Breast epithelium (tissue), 4 donors: ENCODE measurements at places on chromosomes 4 and X. TPM values are rescaled to one million over a fixed set of nuclear protein-coding genes. Genes with fewer than 3 reads are reported as not detected.
A peak's percentile ranks its signal among the peaks of the same experiment; 100 is the strongest.

NPNT gene
- 1.4 TPM for total RNA-seq

- H3K27me3 ChIP-seq = no peaks in the 10 kb centered on the region
- H3K4me1 ChIP-seq = no peaks in the 10 kb centered on the region
- no peak for DNase-seq
- no peak overlapping the region for H3K4me3 ChIP-seq
- H3K27ac ChIP-seq = no peak overlapping the region
- no peaks in the 10 kb centered on the region for H3K36me3 ChIP-seq
These were observed 214.1 kb downstream of the THOC2 start for GRCh38 chrX:123518791-123519190.

DNA sequence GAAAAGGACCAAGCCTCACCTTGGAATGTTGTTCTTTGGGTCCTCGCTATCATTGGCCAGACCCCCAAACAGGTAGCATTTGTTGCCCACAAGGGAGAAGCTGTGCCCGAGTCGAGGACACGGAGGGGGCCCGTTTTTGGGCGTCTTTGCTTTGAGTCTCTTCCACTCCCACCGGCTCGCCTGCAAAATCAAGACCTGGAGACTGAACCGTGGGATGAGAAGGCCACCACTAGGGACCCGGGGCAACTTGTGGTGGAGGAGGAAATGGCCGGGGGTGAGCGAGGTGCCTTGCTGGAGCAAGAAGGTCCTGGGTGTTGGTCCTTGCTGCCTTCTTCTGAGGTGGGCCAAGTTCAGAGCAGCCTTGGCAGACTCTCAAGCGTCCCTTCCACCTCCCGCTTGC is 7.5 kb downstream of the HCFC1 start:
- no peaks in the 10 kb centered on the region for H3K4me1 ChIP-seq
- H3K4me3 ChIP-seq = no peak overlapping the region
- H3K27ac ChIP-seq = no peak overlapping the region

- H3K27me3 ChIP-seq = no peaks in the 10 kb centered on the region
- DNase-seq = no peak
- H3K36me3 ChIP-seq = no peaks in the 10 kb centered on the region
- no peaks in the 10 kb centered on the region for H3K4me1 ChIP-seq
These were observed 12.7 kb downstream of the TSR2 start for GRCh38 chrX:54452920-54453319.

DNA sequence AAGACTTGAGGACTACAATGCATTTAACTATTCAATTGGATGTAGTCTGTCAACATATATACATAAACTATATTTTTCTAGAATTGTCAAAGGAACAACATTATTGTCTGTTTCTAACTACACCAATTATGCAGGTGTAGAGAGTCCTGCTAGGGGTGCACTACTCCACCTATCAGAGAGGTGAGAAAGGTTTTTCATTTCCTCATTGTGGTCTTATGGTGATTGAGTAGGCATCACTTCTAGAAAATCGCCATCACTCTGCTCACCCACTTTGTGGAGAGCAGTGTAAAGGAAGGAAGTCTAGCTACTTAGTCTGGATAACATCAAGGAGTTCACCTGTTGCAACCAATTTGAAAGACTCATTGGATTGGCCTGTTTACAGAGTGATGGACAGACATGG is 4.4 kb upstream of the ADH1C start:
- H3K27ac ChIP-seq = no peak overlapping the region
- no peak overlapping the region for H3K4me3 ChIP-seq
- no peaks in the 10 kb centered on the region for H3K4me1 ChIP-seq
- no peaks in the 10 kb centered on the region for H3K36me3 ChIP-seq

GRCh38 chr4:10977534-10977933 is 293.0 kb upstream of the CLNK start:
- H3K36me3 ChIP-seq = no peaks in the 10 kb centered on the region
- H3K4me1 ChIP-seq = no peaks in the 10 kb centered on the region
- H3K27ac ChIP-seq = no peak overlapping the region
- H3K4me3 ChIP-seq = no peak overlapping the region
- no peak for DNase-seq

DNA sequence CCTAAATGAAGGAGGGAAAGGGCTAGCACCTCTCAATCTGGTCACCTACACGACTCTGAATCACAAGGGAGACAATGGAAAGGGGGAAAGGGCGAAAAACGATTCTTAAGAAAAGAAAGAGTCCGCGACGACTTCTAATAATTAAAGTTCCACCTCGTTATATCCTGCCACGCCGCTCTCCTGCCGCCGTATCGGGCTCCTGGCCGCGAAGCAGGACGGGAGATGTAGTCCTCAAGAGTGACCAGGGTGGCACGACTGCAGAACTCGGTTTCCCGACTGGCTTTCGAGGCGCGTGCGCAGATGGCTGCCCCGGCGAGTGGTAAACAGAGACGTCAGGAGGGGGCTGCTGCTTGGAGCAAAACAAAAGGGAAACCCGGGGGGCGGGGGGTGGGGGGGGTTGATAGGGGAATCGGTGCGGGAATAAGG is at the start of gene FOXO4:
Gene FOXO4, plus strand, starts transcription at position 297 of the 426 bp plus-strand sequence. CDS start 678 bp downstream, outside the sequence.
- H3K4me1 ChIP-seq = no peaks in the 10 kb centered on the region
- H3K27ac ChIP-seq = peak within 1 kb of the TSS; percentile 80
- peak; percentile 89 for DNase-seq
- H3K4me3 ChIP-seq = peak within 1 kb of the TSS; percentile 56
- H3K36me3 ChIP-seq = no peaks in the 10 kb centered on the region
- H3K27me3 ChIP-seq = no peaks in the 10 kb centered on the region

DNA sequence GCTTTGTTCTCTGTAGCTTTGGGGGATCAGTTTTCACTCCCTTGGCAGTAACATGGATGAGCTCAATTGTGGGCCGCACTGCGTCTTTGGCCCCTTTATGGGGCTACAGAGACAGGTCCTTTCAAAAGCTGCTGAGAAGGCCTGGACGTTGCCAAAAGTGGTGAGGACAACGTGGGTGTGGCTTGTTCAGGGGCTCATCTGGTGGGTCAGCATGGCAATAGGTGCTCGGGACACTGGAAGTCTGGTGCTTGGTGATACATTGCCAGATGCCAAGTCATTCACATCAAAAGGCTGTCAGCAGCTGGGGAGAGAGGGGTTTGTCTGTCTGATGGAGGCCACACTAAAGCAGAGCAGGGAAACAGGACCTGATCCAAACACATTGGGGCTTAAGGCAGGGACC is 149.8 kb upstream of the EOLA2 start:
- no peak for DNase-seq
- no peaks in the 10 kb centered on the region for H3K36me3 ChIP-seq
- peaks cover 23% of the 10 kb centered on the region for H3K27me3 ChIP-seq
- no peaks in the 10 kb centered on the region for H3K4me1 ChIP-seq

DNA sequence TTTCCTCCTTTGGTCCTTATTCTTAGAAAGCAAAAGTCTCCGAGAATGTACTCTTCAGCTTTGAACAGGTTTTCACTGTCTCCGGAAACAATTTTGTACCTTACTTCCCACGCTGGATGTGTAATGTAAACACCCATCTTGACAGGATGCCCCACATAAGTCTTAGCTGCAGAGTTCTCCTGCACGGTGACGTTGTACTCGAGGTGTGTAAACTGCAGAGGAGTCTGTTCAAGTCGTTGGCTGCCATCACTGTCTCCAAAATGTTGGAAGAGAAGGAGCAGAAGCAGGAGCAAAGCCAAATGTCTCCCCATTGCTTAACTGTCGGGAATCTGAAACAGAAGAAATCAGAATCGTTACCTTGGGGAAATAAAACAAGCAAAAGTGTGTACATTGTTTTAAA is 14.1 kb downstream of the FAT1 start:
- H3K36me3 ChIP-seq = no peaks in the 10 kb centered on the region
- H3K27me3 ChIP-seq = no peaks in the 10 kb centered on the region
- no peak overlapping the region for H3K4me3 ChIP-seq
- H3K4me1 ChIP-seq = no peaks in the 10 kb centered on the region
- no peak overlapping the region for H3K27ac ChIP-seq

DNA sequence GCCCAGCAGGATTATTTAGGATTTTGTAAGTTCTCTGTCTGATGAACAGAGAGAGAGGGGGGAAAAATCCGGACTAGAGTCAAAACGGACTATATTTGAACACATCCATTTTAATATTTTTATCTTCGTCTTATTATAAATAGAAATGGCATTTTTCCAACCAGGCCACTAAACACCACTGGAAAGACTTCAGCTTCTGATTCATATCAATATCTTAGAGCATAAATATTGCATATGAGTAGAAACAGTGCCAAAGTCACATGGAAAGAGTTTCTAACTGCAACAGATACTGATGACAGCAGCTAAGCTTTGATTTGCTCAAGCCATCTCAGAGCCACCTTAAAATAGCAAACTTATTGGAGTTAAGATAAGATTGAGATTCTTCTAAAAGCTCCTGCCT is 456 bp downstream of the PPARGC1A start:
- H3K27me3 ChIP-seq = no peaks in the 10 kb centered on the region
- no peak for DNase-seq
- H3K4me1 ChIP-seq = peaks cover 4% of the 10 kb centered on the region
- peak overlapping the region; percentile 62 for H3K27ac ChIP-seq
- H3K36me3 ChIP-seq = no peaks in the 10 kb centered on the region
- H3K4me3 ChIP-seq = peak overlapping the region; percentile 49

SLC10A6 gene
- total RNA-seq = 4.0 TPM

- H3K36me3 ChIP-seq = no peaks in the 10 kb centered on the region
- DNase-seq = no peak
- H3K4me3 ChIP-seq = no peak overlapping the region
- no peaks in the 10 kb centered on the region for H3K4me1 ChIP-seq
- H3K27me3 ChIP-seq = no peaks in the 10 kb centered on the region
These were observed 123.9 kb downstream of the ANTXR2 start for GRCh38 chr4:79949178-79949577.

GRCh38 chrX:24150898-24151297 is 1.4 kb downstream of the ZFX start:
- no peak for DNase-seq
- peak overlapping the region; percentile 83 for H3K4me3 ChIP-seq
- H3K27ac ChIP-seq = peak overlapping the region; percentile 100
- H3K36me3 ChIP-seq = no peaks in the 10 kb centered on the region

GRCh38 chrX:21479695-21480270 is 105.6 kb downstream of the CNKSR2 start:
- H3K27me3 ChIP-seq = no peaks in the 10 kb centered on the region
- no peak for DNase-seq
- no peak overlapping the region for H3K4me3 ChIP-seq

CT47B1 gene
- not detected for total RNA-seq

DNA sequence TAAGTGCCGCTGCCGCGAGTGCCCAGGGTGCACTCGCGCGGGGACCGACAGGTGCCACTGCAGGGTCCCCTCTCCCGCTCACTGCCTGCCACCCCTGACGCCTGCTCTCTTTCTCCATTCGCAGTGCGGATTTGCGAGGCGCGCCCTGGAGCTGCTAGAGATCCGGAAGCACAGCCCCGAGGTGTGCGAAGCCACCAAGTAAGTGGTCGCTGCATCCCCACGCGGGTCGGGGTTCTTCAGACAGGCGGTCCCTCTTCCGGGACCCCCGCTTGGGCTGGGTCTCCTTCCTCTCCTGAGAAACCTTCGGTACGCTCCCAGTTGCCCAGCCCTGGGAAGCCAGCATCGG is 547 bp downstream of the GUCY1A1 start:
- H3K36me3 ChIP-seq = no peaks in the 10 kb centered on the region
- H3K4me1 ChIP-seq = no peaks in the 10 kb centered on the region
- H3K27ac ChIP-seq = peak overlapping the region; percentile 85

GRCh38 chr4:18689308-18690115 is 668.0 kb upstream of the LCORL start:
- H3K27me3 ChIP-seq = no peaks in the 10 kb centered on the region
- no peak overlapping the region for H3K27ac ChIP-seq
- DNase-seq = peak; percentile 36
- no peaks in the 10 kb centered on the region for H3K4me1 ChIP-seq

IL3RA gene
- total RNA-seq = 7.4 TPM

- DNase-seq = no peak
- no peaks in the 10 kb centered on the region for H3K4me1 ChIP-seq
- no peaks in the 10 kb centered on the region for H3K36me3 ChIP-seq
These were observed 98.9 kb downstream of the TLL1 start for GRCh38 chr4:165971933-165972332.

- no peaks in the 10 kb centered on the region for H3K36me3 ChIP-seq
- no peaks in the 10 kb centered on the region for H3K4me1 ChIP-seq
- no peaks in the 10 kb centered on the region for H3K27me3 ChIP-seq
These were observed 6.9 kb downstream of the MAGEA4 start for GRCh38 chrX:151919610-151920009.

RBM41 gene
- 12.0 TPM for total RNA-seq

GDPD2 gene
- total RNA-seq = not detected

PRR32 gene
- total RNA-seq = not detected

DNA sequence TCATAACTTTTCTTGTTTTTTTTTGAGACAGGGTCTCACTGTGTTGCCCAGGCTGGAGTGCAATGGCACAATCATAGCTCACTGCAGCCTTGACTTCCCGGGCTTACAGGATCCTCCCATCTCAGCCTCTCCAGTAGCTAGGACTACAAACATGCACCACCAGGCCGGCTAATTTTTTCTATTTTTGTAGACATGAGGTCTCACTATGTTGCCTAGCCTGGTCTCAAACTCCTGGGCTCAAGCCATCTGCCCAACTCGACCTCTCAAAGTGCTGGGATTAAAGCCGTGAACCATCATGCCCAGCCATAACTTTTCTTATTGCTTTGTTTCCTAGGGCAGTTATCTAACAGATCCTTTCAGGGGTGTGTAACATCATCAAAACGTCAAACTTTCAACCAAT is 11.8 kb downstream of the SEC24D start:
- peaks cover 10% of the 10 kb centered on the region for H3K4me1 ChIP-seq
- H3K4me3 ChIP-seq = no peak overlapping the region
- H3K27me3 ChIP-seq = no peaks in the 10 kb centered on the region
- no peaks in the 10 kb centered on the region for H3K36me3 ChIP-seq
- DNase-seq = no peak

GRCh38 chrX:120790118-120790517 is 85.5 kb downstream of the CT47B1 start:
- H3K4me3 ChIP-seq = no peak overlapping the region
- no peaks in the 10 kb centered on the region for H3K27me3 ChIP-seq
- no peak for DNase-seq
- H3K36me3 ChIP-seq = no peaks in the 10 kb centered on the region
- no peaks in the 10 kb centered on the region for H3K4me1 ChIP-seq
- H3K27ac ChIP-seq = no peak overlapping the region

DNA sequence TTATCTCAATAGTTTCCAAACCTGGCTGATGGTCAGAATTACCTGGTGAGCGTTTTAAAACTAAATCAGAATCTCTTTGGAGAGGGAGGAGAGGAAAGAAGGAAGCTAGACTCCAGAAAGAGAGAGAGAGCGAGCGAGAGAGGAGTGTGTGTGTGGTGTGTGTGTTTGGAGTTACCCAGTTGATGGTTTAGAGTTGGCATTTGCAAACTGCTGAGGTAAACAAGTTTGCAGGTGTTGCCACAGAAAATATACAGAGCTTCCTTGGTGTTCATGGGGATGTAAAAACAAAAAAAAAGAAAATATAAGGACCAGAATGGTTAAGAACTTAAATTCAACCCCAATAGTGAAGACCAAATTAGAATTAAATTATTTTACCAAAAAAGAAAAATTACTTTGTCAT is 26.4 kb upstream of the LAP3 start:
- H3K27ac ChIP-seq = no peak overlapping the region
- H3K27me3 ChIP-seq = no peaks in the 10 kb centered on the region
- H3K4me1 ChIP-seq = no peaks in the 10 kb centered on the region
- no peak overlapping the region for H3K4me3 ChIP-seq

- H3K4me3 ChIP-seq = peak overlapping the region; percentile 82
- no peaks in the 10 kb centered on the region for H3K27me3 ChIP-seq
- DNase-seq = no peak
- no peaks in the 10 kb centered on the region for H3K4me1 ChIP-seq
- no peaks in the 10 kb centered on the region for H3K36me3 ChIP-seq
These were observed 1.6 kb upstream of the APBB2 start for GRCh38 chr4:41215969-41216293.

- no peak overlapping the region for H3K27ac ChIP-seq
- no peak for DNase-seq
- H3K4me1 ChIP-seq = no peaks in the 10 kb centered on the region
- no peak overlapping the region for H3K4me3 ChIP-seq
- H3K36me3 ChIP-seq = peaks cover 2% of the 10 kb centered on the region
These were observed 465.6 kb upstream of the AGA start for GRCh38 chr4:177907736-177908424.
